Right kidney (tissue), 9 donors: ENCODE measurements at places on chromosomes 5 and 9.
A peak's percentile ranks its signal among the peaks of the same experiment; 100 is the strongest.

DNA sequence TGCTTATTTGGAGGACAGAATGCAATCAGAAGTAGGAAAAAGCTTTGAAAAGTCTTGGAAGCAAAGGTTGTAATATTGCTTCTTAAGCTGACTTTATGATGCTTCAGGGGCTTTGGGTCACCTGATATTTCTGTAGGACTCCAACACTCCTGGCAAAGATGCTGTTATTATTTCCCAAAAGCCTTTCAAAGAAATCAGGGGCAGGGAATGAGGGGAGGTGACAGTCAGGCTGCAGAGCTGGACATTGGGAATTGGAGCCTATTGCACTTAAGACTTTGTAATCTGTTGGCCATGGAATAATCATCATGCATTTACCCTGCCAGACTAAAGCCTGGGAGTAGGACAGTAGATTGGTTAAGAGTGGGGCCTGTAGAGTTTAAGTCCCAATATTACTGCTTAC is 168.3 kb upstream of the IL12B start:
- no peak for DNase-seq

GRCh38 chr5:3592298-3592697 is 3.3 kb upstream of the IRX1 start:
- peak; percentile 54 for DNase-seq

DNA sequence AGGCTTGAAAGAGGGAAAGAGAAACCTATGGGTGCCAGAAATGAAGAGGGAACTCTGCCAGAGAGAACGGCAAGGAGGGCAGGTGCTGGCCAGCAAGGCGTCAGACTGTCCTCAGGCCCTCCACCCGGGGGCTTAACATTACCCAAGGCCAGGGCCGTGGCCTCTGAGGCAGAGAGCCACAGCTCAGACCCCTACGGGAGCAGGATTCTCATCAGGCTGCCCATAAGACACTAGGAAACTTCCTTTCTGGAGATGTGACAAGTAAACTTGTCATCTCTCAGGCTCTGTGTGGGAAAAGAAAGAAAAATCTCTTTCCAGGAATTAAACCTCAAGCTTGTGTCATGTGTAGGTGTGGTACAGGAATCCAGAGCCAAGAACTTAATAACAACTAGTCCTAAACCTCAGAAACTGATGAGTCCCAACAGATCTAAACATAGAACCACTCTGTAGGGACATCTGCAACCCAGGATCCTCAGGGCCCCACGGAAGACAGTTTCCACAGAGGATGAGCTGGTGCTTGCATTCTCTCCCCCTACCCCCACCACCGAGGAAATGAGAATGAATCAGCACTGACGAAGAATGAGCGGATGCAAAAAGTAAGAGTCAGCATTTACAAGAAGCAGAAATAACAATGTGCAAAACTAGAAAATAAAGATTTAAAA is 74.3 kb downstream of the DCP2 start:
- DNase-seq: no peak

DNA sequence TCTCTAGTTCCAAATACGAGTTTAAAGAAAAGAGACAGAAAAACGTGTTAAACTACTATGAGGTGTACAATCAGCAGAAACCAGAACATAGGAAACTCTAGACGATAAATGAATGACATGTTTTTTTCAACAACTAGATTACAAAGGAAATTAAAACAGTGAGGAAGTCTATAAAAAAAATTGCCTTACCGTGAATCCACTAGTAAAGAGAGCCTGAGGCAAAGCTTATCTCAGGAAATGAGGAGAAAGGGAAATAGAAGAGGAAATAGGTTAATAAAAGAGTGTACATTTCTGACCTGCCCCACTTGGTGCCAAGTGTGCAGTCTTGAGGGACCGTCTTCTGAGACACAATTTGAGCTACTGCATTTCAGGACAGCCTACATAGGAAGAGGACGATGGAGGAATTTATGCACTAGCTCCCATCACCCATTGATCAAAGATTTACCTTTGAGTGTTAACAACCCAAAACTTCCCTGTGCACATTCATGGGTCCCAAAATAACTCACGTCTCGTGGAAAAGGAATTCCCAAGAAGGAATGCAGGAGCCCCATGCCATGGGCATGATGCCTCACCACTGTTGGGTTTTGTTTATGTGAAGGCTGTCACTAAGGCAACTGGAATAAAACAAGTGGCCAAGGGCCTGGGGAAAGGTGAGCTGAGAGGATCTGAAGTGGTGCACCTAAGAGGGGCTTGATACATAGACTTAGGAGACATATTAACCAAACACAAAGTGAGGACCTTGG is 53.6 kb upstream of the SLC1A3 start:
- DNase-seq: no peak

DNA sequence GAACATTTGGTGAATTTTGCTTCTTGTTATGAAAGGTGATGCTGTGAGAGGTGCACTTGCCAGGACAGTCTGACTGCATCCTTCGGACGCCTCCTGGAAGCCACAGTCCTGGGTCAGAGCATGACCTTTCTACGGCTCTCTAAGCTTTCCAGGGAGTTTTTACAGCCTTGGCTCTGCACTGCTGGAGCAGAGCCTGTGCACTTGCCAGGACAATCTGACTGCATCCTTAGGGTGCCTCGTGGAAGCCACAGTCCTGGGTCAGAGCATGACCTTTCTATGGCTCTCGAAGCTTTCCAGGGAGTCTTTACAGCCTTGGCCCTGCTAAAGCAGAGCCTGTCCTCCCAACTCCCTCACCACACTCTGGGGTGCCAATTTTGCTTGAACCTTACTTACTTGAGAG is 49.6 kb downstream of the CCDC180 start:
- no peak for DNase-seq
